Ecto neural progenitor cell (in vitro differentiated cells): ENCODE measurements at places on chromosomes 4 and X.
A peak's percentile ranks its signal among the peaks of the same experiment; 100 is the strongest.

GRCh38 chrX:45233531-45233930 lies 32.9 kb upstream of the DIPK2B start:
- DNase-seq, result no peak

DNA sequence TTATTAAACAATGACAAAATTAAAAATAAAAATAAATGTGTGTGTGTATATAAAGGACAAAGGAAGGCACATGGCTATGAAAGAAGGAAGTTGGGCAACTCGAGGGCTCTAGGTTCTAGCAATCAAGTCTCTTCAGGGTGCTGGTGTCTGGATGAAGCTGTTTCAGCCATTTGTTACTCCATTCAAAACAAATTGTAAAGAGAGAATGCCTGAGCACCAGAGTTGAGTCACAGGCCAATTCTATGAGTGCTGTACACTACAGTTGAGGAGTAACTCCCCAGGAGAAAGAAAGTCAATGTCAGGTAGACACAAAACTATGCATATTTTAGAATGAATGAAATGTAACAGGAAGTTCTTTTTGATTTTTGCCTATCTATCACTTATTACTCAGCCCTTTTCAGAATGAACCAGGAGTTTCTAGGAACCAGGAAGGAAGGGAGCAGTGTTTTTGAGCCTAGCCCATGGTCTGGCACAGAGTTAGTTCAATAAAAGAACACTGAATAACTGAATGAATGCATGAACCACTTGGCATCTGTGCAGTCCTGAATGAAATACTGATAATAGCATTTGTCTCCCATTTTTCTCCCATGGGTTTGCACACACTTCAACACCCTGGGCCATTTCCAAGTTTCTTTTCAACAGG lies 151.7 kb upstream of the CPEB2 start:
- no peak for DNase-seq

DNA sequence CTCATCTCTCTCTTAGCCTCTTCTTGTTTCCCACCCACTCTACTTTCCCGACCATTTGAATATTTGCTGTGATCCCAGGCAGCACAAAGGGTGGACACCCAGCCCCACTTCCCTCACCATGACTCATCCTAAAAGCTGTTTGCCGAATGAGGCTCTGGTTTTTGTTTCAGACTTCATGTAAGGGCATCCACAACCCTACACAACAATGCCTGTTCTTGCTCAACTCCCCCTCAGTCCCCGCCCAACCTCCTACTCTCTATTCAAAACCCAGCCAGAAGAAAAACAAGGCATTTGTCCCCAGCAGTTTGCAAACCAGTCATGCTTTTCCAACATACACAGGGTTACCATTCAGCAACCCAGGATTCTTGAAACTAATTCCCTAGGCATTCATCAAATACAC lies 516.5 kb upstream of the CNKSR2 start:
- DNase-seq, result no peak

DNA sequence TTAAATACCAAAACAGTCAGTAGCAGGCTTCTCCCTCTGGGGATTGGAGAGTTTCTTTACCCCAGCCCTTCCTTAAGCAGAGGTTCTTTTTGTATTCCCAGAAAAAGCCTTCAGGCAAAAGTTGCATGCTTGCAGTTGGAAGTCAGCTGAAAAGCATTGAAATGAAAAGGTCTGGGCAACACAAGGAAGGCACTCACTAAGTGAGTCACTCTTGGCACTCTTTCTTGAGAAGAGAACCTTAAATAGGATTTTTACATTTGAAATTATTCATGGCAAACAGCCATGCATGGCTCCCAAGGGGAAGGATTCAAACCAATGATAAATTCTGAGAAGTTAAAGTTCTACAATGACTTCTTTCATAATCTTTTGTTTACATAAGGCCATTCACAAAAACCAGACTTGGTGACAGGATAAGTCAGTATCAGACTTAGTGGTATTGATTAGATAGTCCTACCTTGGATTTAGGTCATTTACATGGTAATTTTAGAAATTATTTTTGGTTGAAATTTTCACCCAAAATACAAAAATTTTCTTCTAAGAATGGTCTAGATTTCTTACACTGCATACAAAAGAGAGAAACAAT lies 2068.9 kb downstream of the PCDH7 start:
- no peak for DNase-seq

DNA sequence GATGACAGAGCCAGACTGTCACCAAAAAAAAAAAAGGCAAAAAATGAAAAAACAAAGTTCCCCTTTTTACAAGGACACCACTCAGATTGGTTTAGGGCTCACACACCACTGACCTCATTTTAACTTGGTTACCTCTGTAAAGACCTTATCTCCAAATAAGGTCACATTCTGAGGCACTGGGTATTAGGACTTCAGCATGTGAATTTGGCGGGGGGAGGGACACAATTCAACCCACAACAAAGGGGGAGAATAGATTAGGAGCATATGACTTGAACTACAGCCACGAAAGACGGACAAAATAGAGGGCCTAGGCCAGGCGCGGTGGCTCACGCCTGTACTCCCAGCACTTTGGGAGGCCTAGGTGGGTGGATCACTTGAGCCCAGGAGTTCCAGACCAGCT lies 31.0 kb upstream of the ARAF start:
- DNase-seq, result no peak

DNA sequence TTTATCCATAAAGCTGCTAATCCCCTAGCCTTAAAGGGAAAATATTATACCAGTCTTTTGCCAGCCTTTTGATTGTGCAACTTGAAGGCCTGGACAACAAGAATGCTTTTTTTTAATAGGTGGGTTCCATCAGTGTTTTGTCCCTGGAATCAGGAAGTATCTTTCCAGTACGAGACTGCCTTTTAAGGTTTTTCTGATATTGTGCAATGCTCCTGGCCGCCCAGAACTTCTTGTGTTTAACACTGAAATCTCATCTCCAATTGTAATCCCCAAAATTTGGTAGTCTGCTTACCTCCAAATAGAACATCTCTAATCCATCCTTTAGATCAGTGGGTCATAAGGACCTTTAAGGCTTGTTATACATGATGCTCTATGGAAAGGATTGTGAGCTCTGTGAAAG lies 256.7 kb downstream of the NAF1 start:
- DNase-seq, result no peak

DNA sequence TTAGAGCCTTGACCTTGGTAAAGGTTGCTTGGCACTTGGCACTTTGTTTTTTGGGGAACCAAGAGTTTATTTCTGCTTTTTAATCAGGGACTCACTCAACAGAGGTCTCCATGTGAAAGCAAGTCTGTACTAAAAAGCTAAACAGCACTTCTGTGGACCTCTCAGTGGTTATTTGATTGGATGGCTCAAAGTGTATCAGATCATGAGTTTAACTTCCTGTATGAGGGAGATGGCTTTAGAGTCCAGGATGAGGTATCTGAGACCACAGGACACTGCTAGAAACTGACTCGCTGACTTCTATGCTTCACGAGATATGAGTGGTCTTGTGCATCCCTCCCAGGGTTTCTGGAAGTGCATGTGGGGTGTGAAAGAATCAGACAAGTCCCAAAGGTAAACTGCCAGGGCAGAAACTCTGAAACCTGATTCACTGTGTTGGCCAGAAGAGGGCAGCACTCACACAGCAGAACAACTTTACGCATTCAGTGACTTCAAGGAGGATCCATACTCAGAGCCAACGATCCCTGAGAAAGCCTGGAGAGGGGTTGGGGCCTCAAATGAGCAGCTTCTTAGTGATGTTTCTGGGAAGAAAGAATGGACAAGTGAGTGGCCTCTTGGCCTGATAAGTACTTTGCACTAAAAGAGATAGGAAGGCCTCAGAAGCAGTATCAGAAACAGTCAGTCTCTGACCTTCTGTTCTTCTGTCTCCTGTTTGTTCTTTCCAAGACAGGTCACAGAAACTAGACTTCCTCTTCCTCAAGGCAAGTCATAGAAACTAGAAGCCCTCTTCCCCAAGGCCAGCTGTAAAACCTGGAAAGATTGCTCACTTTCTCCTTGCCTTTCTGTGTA lies 220.3 kb upstream of the CXCL13 start:
- peak; percentile 75 for DNase-seq

DNA sequence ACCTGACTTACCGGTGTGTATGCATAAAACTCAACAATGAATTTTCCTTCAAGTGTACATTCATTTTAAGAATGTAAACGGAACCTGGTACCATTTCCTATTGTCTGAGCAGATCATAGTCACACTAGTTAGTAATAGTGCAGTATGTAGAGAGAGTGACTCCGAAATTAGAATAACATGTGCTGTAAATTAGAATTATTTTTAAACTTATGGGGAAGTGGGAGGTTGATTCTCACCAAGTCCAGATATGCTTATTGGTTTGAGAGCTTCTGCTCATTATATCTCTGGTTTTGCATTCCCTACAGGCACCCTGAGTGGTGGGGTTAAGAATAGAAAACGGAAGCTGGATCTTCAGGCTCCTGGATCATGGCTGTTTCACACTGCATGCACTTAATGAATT lies 39.6 kb downstream of the KLF3 start:
- DNase-seq, result no peak

- DNase-seq, result no peak
Measured at GRCh38 chr4:22487328-22487727, 28.5 kb downstream of the ADGRA3 start.

GRCh38 chr4:118264096-118264495 lies 88.7 kb downstream of the PRSS12 start:
- no peak for DNase-seq

GRCh38 chr4:74758551-74759145 lies 35.7 kb downstream of the BTC start:
- DNase-seq, result no peak

DNA sequence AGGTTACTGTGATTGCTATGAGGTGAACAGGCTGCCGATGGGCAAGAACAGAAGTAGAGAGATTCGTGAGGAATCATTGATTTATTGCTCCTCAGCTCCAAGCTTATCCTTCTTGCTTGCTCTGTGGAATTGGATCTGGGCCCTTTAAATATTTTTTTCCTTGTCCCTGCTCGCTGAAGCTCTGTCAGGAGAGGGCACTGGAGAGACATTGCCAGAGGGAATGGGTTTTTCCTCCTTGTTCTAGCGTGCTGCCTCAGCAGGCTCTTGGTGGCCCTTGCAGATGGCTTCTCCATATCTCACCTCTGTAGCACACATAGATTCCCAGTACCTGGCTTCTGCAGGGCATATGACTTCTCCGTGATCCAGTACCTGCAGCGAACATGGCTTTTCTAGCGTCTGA lies 67.4 kb downstream of the CNGA2 start:
- DNase-seq, result no peak

GRCh38 chr4:81919810-81920209 lies 448.1 kb upstream of the RASGEF1B start:
- no peak for DNase-seq

GRCh38 chrX:121570072-121570841 lies 522.8 kb downstream of the GLUD2 start:
- no peak for DNase-seq

GRCh38 chrX:153640045-153640686 lies 6.8 kb upstream of the DUSP9 start:
- DNase-seq, result no peak

GRCh38 chr4:43564591-43564990 lies 672.1 kb downstream of the GRXCR1 start:
- DNase-seq, result no peak

- DNase-seq, result no peak
Measured at GRCh38 chr4:151169223-151169622, 69.8 kb downstream of the RPS3A start.

GRCh38 chrX:122203399-122203798 lies 980.7 kb upstream of the GRIA3 start:
- DNase-seq, result no peak

GRCh38 chr4:173182403-173182802 lies 13.8 kb downstream of the GALNT7 start:
- DNase-seq, result no peak

GRCh38 chr4:183984566-183984965 lies 79.5 kb downstream of the STOX2 start:
- DNase-seq, result no peak

- no peak for DNase-seq
Measured at GRCh38 chrX:57172544-57172943, 35.3 kb upstream of the SPIN2A start.

GRCh38 chrX:136147315-136147901 lies at the start of gene FHL1:
FHL1 (plus strand) TSS chrX:136147533.
- DNase-seq, result peak; percentile 69

DNA sequence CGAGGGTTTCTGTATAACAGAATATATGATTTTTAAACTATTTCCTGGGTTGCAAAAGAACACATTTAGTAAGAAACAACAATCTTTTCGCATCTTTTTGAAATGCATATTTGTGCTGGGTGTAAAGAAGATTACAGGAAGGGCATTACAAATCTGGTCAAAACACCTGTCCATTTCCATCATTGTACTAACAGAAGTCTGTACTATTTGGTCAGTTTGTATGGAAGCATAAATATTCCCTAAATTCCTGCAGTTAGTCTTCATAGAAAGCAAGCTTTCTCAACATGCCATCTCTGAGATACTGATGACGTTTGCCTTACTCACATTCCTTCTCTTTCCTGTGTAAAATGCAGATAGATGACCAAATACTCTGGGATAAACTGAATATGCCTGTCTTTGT lies 203.3 kb downstream of the NWD2 start:
- DNase-seq, result no peak

DNA sequence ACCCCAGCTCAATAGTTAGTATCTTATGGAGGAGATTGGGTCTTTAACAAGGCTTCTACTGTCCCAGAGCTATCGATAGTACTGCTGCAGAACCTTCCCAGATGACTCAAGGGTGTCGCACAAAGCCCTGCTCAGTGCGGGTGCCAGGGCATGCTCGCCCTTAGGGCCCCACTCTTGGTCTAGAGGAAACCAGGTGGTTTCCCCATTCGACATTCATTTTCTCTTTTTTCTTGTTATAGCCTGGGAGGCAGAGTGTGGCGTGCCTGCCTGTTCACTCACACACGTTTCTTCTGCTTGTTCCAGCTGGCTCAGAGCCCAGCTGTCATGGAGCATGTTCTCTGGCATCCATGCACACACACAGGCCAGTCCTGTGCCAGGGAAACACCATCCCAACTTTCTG lies 144.5 kb downstream of the SMIM20 start:
- no peak for DNase-seq

GRCh38 chr4:107658400-107659336 lies 61.4 kb downstream of the PAPSS1 start:
- DNase-seq, result no peak

- no peak for DNase-seq
Measured at GRCh38 chr4:183591301-183591700, 67.7 kb downstream of the RWDD4 start.

- DNase-seq, result no peak
Measured at GRCh38 chrX:38055170-38055847, 49.0 kb downstream of the SYTL5 start.

DNA sequence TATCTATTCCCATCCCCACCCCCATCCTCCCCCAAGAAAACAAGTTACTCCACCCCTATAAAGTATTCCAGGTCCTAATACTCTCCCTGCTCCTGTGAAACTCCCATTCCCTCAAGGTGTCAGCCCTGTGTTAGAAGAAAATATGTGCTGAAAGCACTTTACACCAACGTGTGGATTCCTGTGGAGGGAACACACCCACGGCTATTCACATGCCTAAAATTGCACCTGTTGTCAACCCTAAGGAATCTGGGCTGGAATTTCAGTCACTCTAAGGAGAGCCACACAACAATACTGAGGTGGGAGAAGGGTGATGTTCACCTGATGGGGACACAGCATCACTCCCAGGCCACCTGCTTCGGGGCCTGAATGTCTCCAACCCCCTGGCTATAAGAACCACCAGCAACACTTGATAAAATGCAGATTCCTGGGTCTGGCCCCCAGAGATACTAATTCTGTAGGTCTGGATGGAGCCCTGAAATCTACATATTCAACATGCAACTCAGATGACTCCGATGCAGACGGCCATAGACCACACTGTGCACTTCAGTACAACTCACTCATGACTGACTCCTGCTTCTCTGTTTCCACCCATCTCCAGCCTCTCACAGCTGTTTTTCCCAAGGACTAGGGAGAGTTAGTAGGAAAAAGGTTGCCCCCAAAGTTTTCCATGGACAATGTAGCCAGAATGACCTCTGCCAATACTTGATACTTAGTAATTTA lies 15.8 kb downstream of the SCD5 start:
- peak; percentile 34 for DNase-seq
